ENCODE measurements at places on chromosomes 16 and 17.
A peak's percentile ranks its signal among the peaks of the same experiment; 100 is the strongest.

DNA sequence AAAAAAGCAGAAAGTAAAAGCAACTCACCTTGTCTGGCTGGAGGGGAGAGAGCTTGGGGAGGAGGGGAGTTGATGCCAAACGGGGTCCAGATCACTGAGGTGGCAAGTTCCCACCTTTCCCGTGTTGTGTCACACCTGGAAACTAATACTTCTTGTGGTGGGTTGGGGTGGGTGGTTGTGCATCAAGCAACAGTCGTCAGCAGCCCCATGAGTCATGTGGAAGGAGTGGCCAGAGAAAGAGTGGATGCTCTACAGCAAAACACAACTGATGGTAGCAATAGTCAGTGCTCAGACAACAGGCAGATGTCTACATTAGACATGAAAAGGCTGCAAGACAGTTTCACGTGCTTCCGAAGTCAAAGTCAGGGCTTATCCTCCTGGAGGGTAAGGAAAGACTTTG lies 35.4 kb downstream of the ARSG start:
- no peak for DNase-seq

DNA sequence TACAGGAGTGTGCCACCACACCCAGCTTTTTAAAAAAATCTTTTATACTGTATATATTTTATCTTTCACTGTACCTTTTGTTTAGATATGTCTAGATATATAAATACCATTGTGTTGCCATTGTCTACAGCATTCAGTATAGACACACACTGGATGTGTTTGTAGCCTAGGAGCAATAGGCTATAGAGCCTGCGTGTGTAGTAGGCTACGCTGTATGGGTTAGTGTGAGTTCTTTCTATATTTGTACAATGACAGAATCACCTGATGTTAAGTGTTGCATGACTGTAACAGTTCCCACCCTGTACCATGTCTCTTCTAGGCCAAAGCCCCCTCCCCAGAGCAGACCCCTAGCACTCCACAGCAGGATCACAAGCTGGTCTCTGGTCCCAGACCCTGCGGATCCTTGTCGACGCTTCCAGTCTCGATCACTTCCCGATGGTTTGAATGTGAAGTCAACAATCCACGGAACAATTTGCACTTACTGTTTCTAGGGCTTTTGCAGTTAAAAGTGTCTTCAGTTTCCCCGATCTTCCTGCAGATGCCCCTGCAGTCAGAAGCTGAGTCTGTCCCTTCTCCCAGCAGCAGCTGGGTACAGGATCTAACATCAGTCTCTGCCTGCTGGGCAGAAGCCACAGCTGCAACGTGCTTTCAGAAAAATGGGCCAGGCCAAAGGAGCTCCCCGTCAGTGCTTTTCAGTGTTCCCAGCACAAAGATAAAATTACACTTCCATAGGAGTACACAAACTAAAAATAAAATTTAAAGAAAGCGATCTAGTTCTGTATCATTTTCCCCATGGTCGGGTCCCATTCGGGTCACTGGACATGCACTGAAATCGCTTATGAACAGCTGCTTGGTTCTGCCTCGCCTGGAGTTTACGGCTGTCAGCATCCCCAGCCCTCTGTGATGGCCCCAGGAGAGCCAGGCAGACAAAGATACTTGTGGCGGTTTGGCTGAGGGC lies 35.4 kb downstream of the ADAM11 start:
- no peak for DNase-seq

- no peak for DNase-seq
These were observed 239.0 kb downstream of the SNX29 start for GRCh38 chr16:12215277-12216105.

GRCh38 chr17:71869293-71869692 lies 251.5 kb upstream of the SOX9 start:
- DNase-seq, result no peak

GRCh38 chr17:72970246-72970645 lies 122.2 kb downstream of the SLC39A11 start:
- no peak for DNase-seq

DNA sequence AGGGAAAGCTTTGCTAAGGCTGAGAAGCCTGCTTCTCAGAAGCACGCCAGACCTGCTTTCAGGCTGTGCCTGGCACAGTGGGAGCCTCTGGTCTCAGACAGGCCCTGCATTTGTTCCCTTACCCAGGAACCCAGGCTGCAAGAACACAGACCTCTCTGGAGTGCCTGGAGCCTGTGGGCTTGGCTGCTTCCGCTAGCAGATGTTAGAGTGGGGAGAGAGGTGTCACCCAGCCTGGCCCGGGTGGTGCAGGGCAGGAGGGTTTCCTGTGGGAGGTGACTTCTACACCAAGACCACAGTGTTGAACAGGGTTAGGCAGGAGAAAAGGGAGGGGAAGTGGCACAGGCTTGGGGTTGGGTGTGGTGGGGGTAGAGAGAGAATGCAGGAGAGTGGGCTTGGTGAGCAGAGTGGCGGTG lies 35.8 kb upstream of the ADGRG1 start:
- DNase-seq, result no peak

- DNase-seq, result no peak
These were observed 122.3 kb downstream of the ABCC1 start for GRCh38 chr16:16071631-16072244.

- DNase-seq, result no peak
These were observed 110.3 kb downstream of the CYB561 start for GRCh38 chr17:63335831-63336230.

- no peak for DNase-seq
These were observed 19.9 kb downstream of the TNRC6A start for GRCh38 chr16:24749310-24749709.

- no peak for DNase-seq
These were observed 368.1 kb downstream of the C16orf95 start for GRCh38 chr16:86949116-86949515.

DNA sequence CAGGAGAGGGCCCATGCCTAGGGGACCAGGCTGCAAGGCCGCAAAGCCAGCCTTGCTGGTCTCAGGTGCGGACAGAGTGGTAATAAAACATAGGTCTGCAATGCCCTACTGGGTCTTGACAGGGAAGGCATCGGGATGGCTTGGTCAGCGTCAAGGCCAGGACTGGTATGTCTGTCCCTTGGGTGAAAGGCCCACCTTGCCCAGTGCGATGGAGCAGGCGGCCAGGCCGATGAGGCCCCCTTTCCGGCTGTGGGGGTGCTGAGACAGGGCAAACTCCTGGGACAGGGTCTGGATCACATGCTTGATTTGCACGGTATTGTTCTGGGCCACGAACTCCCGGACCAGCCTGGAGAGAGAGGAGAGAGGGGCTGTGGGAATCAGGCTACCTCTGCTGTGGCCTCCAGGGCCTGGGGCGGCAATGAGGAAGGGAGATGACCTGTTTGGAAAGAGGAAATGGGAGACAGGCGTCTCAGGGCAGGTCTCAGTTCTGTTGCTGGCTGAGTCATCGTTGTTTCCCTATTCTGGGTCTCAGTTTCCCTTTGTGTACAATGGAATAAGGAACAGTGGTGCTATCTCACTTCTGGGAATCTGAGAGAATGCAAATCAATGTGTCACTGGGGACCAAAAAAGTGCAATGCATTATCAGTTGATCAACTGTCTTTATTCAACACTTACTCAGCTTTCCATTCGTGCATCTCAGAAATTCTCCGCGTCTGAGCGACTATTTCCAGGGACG lies 14.8 kb downstream of the VAC14 start:
- no peak for DNase-seq

DNA sequence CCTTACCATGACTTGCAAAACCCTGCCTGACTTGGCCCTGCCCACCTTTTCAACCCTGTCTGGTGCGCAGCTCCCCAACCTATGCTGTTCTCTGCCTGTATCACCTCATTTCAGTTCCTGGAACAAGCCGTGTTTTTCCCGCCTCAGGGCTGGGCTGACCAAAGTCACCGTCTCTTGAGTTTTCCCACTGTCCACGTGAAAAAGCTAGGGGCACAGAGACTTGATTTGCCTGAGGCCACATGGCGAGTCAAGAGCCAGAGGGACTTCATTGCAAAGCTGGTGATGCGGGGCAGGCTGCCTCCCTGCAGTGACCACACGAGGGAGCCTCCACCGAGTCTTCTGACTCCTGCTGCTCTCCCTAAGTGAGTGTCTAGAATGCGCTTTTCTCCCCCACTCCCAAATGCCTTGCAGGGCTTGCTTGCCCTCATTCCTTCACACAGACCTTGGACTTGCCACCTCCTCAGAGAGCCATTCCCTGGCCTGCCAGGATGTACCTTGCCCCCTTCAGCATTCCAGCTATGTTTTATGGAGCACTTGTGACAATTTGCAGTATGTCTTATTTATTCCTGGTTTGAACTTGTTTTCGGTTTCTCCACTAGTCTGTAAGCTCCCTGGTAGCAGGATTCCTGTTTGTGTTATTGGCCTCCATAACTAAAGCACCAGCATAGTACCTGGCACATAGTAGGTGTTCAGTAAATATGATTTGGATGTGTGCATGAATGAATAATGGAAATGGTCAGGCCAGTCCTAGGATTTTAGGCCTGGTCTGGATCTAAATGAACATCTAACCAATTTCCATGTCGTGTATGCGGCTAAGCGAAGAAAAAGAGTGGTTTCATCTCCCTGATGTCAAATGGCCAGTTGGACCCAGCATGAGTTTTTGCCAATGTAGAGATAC lies 252.3 kb downstream of the SNX29 start:
- peak; percentile 56 for DNase-seq

DNA sequence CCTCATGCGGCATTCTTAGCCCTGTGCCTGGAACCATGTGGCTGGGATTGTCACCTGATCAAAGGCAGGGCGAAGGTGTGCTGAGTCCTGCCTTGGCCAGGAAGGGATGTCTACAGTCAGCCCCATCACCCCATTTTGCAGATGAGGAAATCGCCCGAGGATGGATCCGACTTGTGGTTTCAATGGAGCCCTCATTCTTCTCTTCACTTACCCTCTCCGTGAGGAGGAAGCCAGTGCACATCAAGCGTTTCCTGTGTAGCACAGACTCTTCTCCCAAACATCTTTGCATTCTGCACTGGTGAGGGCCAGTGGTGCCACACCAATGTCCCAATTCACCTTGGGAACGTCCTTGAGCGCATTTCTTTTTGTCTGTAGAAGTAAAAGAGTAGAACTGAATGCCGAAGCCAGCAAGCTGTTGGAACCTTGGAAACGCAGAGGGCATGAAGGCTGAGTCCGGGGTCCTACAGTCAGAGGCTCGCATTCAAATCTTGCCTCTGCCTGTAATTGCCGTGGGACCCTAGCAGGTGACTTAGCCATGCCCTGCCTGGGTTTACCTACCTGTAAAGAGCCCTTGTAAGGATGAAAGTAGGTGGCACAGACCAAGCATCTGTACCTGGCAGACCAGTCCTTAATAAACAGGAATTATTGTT lies 85.4 kb downstream of the IRF8 start:
- DNase-seq, result no peak

GRCh38 chr16:77430787-77431585 lies 3.8 kb downstream of the ADAMTS18 start:
- no peak for DNase-seq

DNA sequence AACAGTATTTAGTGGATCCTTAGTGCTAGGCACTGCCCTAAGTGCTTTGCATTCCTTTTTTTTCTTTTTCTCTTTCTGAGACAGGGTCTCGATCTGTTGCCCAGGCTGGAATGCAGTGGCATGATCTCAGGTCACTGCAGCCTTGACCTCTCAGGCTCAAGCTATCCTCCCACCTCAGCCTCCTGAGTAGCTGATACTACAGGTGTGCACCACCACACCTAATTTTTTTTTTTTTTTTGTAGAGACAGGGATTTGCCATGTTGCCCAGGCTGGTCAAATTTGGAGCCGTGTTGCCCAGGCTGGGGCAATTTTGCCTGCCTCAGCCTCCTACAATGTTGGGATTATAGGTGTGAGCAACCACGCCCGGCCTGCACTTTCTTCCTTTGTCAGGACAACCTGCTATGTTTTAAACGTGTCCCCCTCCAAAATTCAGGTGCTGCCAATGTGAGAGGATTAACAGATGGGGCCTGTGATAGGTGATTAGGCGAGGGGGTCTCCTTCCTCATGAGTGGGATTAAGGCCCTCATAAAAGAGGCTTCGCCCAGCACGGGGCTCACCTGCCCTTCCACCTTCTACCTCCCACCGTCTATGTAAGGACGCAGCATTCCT lies 5.4 kb downstream of the NQO1 start:
- DNase-seq, result no peak

DNA sequence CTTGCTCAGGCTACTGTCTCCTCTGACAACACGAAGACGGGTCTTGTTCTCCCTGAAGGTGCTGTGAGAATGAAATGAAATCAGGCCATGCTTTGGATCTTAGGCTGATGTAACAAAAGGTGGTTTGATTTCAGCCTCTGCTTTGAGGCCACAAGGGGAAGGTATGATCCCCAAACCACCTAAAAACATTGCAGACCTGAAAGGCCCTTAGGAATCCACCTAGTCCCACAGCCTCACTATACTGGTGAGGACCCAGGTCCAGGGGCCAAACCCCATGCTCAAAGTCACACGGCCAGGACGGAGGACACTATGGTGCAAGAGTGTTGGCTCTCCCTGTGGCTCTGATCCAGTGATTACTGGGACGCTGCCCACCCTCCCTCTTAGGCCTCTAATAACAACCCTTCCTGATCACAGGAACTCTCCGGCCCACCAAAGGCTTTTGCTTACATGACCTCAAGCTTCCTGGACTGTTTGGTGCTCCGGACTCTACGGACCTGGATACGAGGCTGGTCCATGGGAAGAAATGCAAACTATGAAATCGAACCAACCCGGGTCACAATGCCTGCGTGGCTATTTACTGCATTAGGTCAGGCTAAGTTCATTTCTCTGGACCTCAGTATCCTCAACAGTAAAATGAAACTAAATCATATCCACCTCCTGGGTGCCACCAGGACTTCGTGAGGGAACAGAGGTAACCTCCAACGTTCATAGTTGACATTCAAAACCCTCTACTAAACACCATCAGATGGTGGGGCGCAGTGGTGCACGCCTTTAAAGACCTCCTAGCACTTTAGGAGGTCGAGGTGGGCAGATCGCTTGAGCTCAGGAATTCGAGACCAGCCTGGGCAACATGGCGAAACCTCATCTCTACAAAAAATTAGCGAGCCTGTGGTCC lies 1.5 kb downstream of the TRIM25 start:
- DNase-seq, result no peak

GRCh38 chr17:29252101-29252791 lies 5.6 kb downstream of the CRYBA1 start:
- DNase-seq, result no peak

DNA sequence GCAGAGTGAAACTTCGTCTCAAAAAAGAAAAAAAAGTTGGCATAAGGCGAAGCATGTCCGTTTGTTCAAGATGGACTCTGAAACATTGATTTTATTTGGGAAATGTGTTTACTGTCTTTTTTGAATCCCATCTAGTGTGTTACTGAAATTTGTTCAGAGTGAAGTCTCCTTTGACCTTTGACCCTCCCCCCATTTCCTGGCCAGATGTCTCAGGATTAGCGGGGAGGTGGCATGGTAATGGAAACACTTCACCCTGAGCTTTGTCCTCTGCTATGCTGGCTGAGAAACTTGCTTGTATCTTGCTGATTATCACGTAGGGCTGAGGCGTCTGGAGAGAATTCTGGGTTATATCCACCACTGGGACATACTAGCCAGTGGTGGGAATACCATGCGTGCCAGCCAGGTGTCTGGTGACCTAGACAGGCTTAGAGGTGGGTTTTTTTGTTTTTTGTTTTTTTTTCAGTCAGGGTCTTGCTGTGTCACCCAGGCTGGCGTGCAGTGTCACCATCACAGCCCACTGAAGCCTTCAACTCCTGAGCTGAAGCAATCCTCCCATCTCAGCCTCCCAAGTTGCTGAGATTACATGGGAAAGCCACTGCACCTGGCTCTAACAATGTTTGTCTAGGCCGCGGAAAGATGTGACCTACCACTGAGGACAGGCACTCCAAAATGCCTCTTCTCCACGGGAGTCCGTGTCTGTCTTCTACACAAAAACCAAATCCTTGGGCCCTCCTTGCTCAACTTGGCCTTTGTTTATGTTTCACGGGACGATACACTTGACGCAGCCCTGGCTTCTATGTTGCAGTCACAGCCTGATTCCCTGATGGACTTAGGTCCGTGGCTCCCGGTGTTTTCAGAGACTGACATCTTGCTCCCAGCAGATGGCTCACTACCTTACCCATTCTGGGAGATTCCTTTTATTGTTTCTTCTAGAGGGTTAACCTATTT lies 6.6 kb upstream of the GALK1 start:
- DNase-seq, result no peak
